ENCODE measurements at places on chromosomes 7 and 10.

GRCh38 chr7:105229641-105230040 is 159.1 kb downstream of the SRPK2 start:
- no peak for DNase-seq

GRCh38 chr7:1720326-1720725 is 50.2 kb downstream of the ELFN1 start:
- no peak for DNase-seq

DNA sequence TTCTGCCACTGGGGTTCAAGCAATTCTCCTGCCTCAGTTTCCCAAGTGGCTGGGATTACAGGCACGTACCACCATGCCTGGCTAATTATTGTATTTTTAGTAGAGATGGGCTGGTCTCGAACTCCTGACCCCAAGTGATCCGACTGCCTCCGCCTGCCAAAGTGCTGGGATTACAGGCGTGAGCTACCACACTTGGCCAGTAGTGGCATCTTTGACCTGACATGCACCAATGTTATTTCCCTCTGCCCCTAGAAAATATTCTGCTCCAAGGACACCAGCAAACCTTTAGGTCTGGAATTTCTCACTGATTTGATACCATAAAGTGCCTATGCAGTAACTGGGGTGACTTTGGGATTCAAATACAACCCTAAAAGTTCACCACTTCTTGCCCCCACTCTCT is 179.4 kb downstream of the ARID5B start:
- DNase-seq = no peak

GRCh38 chr10:24974976-24975375 is 22.6 kb upstream of the PRTFDC1 start:
- DNase-seq = no peak

DNA sequence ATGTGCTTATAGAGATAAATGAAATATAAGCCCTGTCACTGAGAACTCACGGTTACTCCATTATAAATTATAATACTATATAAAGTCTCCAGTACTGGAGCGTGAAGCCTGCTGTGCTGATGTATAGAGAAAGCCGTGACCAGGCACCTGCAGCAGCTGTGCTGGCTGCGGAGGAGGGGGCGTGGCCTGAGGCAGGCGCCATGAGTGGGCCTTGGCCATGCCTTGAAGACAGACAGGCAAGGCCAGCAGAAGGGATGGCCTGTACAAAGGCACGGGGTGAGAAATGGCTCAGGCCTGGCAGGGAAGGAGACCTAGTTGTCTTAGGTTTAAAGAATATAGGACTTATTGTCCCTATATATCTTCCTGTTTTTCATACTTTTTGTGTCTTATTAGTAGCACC is 218.5 kb upstream of the STK17A start:
- DNase-seq = no peak

DNA sequence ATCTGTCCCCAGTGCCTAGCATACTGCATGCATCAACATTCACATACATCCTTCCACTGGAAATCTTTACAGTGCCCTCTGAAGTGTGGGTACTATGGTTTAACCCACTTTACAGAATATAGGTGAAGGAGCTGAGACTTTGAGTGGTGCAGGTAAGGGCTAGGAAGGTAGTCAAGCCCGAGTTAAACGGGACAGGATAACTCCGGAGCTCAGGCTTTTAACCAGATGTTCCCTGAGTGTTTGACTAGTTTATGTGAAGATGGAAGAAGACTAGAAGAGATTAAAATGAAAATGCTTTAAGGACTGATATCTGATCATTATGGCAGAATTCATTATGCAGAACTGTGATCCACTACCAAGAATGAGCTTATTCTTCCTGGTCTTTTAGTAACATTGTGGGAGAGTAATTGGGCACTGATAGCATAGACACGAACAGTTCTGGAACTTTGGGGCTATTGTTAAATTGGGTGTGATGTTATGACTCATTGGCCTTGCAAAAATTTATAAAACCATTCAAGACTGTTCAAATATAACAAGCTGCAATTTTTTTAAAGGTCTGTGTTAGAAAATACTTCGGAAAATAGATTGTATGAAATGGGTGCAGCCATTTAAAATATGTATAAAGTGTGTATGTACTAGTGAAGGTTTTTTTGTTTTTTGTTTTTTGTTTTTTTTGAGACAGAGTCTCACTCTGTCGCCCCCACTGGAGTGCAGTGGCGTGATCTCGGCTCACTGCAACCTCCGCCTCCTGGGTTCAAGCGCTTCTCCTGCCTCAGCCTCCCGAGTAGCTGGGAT is 4.4 kb downstream of the CUL1 start:
- no peak for DNase-seq

- DNase-seq = no peak
Measured at GRCh38 chr7:1542841-1543747, 12.6 kb downstream of the MAFK start.

DNA sequence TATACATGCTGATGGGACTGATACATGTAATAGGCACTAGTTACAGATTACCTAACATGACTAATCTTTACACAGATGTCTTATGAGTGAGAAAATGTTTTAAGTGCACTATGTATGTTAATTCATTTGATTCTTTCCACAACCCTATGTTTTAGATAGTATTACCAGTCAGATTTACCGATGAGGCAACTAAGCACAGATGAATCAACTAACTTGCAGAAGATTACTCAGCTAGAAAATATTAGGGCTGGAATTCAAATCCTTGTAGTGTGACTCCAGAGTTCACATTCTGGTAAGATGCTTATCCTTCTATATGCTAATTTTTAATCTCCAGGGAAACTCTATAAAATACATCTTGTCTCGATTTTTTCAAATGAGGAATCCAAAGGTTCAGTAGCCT is 964.9 kb downstream of the REEP3 start:
- no peak for DNase-seq

- no peak for DNase-seq
Measured at GRCh38 chr7:123502201-123502600, 32.2 kb downstream of the IQUB start.
